ENCODE measurements at places on chromosomes 6 and 20.

- DNase-seq, result no peak
Observed at GRCh38 chr6:72420409-72420808, 201.5 kb upstream of the KCNQ5 start.

DNA sequence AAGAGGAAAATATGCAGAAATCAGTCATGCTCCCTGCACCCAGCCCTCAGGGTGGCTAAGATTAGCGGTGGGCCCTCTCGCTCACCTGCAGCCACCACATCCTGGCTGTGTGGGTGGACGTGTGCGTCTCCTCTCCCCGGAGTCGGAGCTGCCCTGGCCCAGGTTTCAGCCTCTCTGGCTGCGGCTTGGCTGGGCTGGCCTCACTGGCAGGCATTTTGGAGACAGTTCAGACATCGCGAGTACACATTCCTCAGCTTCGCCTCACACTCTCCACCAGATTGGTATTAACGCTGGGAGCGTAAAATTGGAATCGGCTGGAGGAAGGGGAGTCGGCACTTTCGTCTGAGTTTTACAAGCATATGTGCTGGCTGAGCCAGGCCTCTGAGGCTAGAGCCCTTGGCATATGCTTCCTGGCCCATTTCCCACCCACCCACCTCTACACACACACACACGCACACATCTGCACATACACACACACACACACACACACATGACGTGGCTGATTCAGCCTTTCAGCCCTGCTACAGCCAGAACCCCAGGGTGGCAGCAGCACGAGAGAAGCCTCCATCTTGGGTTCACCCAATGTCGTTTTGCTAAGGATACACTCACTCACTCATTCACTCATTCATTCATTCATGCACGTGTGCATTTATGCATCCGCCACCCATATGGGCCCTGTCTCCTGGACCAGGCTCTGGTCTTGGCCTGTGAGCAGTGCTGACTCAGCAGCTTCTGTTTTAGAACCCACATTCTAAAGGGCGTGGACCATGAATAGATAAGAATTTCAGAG, 42.9 kb downstream of the BCAS4 start:
- DNase-seq, result no peak

DNA sequence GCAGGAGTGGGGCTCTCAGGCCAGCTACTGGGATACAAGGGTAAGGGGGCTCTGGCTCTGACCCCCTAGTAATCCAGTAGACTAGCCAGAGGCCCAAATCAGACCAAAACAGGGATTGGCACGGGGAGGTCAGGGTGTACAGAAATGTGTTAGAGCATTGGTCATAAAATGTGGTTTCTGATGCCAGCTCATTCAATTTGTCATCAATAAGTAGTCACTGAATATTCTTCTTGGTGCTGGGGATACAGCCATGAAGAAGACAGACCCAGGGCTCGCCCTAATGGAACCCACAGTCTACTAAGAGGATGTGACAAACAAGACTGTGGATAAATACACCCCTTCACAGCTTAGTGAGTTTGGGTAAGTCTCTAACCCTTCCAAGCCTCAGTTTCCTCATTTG, 11.1 kb downstream of the MAP1LC3A start:
- DNase-seq, result no peak

DNA sequence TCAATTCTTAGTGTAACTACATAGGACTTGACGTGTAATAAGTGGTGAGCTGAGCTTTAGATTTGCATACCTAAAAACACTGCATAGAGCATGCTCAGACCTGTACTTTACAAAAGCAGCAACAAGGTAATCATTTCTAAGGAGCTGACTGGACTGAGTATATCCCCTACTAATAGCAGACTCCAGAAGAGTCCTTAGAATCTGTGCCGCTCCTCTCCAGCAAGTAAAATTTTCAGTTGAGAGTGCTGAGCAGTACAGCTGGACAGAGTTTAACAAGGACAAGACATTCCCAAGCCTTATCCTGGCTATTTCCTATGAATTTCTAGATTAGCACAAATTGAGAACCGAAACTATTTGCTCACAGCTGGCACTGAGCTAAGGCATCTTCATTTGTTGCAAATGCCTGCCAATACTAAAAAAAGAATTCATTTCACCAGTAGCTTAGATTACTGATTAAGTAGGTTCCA, 26.1 kb upstream of the KLHL31 start:
- no peak for DNase-seq

DNA sequence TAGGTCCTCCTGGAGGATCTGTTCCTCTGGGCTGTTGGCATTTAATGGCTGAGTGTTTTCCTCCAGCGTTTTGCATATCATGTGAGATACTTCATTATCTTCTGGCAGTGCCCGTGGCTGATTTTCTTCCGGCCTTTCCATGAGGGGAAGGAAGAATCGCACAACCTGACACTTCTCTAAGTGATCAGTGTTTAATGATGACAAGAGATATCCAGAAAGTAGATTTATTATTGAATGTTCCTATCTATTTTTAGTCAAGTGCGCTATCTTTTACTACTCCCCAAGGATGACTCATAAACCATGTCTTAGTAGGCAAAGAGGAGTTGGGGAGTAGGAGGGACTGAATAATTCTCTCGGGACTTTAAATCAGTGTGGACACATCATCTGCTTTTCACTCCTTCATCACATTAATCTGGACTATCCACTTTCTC, 149.7 kb downstream of the PLCB4 start:
- DNase-seq, result no peak

DNA sequence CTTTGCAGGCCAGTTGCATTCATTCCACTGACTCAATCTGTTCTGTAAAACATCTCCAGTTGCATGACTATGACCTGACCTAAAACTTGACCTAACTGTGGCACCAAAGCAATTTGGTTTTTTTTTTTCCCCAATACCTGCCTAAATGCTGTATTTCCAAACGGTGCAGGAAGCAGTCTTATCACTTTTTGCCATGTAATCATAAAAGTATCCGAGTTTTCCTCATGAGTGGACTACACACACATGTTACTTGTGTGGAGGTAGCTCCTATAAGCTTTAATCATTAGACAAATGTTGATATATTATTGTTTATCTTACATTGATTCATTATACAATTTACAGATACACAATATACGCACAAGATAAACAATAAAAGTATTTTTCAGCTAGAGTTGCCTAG, 373.7 kb downstream of the BTBD3 start:
- no peak for DNase-seq

- no peak for DNase-seq
Observed at GRCh38 chr20:14312001-14312400, 25.4 kb downstream of the FLRT3 start.

- DNase-seq, result peak; percentile 3
Observed at GRCh38 chr6:99185525-99185924, 163.9 kb downstream of the FAXC start.

DNA sequence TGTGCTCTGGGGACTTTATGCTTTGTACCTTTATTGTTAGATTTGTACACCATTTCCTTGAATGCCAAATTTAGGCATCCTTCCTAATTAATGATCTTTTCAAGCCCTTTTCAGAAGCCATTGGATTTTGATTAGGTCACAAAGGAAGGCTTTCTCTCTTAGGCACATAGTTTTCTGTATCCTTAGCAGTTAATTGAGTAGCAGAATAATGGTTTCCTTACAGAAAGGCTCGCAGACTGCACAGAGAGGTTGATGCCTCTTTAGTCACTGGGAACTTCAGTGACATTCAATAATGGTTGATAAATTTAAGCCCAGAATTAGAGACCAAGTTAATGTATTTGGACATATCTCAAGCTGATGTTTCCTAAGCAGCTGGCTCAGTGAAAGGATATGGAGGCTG, 139.1 kb upstream of the VGLL2 start:
- no peak for DNase-seq

DNA sequence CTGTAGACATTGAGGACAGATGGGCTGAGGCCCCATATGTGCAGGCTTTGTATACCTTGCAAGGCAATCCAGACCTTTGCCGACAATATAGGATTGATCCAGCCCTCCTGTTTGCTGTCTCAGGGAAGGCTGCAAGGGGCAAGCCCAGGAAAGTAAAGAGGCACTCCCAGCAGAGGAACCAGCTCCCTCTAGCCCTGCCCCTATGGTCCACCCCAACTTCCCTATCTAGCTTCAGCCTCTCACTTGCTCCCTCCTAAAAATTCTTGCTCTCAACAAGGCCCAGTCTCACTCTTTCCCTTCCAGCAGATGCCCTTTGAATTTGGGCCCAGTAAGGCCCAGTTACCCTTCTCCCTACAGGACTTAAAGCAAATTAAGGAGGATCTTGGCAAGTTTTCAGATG, 92.6 kb downstream of the JARID2 start:
- no peak for DNase-seq

DNA sequence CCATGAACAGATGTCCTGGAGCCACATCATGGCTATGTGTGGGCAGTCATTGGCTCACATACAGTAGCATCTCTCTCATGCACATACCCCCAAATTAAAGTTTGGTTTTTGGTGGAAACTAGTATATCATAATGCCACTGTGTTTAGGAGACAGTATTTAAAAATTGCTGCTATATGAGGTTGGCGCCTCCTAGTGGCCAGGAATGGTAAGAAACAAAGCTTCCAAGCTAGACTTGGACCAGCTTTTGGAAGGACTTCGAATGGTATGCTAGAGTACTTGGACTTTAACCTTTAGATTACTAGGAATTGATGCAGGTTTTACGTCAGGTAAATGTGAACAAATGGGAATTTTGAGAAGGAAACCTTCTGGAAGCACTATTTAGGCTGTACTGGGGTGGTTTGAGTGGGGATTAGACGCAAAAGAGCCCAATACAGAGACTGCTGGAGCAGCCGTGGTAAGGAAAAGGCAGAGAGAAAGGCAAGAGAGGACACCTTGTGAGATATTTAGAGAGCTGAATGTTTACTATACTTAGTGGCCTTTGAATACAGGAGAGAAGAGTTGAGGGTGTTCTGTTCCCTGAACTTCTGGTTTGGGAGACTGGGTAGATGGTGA, 23.8 kb downstream of the PRSS35 start:
- peak; percentile 10 for DNase-seq

DNA sequence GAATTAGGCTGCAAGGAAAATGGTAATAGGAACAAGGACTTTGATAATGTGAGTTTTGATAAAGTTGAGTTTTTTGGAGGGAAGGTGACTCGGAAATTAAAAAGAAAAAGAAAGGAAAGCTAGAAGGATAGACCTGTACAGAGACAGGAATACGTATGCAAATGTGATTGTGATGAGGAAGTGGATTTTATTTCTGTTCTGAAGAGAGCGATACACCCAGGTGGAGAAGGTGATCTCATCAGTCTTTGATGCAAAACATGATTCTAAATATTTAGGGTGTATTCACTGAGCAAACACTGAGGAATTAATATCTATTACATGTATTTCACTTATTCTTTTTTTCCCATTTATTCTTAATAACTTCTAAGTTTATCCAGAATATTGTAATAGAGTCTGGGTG, 9.2 kb upstream of the PLEKHG1 start:
- DNase-seq, result no peak

Measured in NCI-H345 (cell line).